ENCODE measurements at places on chromosomes 1 and 21. TPM values are rescaled to one million over a fixed set of nuclear protein-coding genes. Genes with fewer than 3 reads are reported as not detected.

DNA sequence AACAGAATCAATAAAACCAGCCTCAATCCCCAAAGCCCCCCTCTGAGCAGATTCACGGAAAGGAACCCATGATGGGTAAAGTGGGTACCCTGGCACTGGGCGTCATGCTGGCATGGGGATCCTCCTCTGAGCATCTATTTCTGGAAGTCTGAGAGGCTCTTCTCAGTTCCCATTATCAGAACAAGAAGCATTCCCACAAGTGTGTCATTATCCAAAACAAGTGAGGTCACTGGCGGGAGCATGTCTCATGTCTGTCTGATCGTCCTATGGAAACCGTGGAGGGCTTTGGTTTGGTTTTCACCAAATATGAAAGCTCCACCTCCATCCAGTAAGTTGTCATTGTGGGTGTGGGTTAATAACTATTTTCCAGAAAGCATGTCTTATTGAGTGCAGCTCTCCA is 70.7 kb downstream of the PGM1 start:
- no peak for DNase-seq
- no peaks in the 10 kb centered on the region for H3K36me3 ChIP-seq
- H3K27me3 ChIP-seq = no peaks in the 10 kb centered on the region
- no peaks in the 10 kb centered on the region for H3K4me1 ChIP-seq
- no peak overlapping the region for H3K4me3 ChIP-seq

Gene SPRR2F
- total RNA-seq = 93.3 TPM

Gene PLPPR4
- total RNA-seq = 0.12 TPM

Gene LCE5A
- not detected for total RNA-seq

All from ovary (tissue), 10 donors.